ENCODE measurements at places on chromosomes 4 and X. TPM values are rescaled to one million over a fixed set of nuclear protein-coding genes. Genes with fewer than 3 reads are reported as not detected.

DNA sequence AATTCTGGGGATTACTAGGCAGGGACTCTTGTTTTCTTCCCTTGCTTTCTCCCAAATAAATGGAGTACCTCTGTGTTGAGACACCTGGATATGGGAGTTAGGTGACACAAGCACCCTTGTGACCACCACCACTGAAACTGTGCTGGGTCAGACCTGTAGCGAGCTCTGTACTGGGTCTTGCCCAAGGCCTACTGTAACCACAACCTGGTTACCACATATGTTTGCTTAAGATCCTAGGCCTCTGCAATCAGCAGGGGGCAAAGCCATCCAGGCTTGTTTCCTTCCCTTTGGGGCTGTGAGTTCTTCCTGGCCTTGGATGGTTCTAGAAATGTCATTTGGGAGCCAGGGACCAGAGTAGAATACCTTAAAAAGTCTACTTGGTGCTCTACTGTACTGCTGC, 49.4 kb downstream of the LPAR4 start:
- no peak for DNase-seq

- DNase-seq: no peak
These were observed 43.2 kb downstream of the GALNT7 start for GRCh38 chr4:173211838-173212237.

GRCh38 chr4:74733756-74734155, 60.6 kb downstream of the BTC start:
- no peak for DNase-seq

DNA sequence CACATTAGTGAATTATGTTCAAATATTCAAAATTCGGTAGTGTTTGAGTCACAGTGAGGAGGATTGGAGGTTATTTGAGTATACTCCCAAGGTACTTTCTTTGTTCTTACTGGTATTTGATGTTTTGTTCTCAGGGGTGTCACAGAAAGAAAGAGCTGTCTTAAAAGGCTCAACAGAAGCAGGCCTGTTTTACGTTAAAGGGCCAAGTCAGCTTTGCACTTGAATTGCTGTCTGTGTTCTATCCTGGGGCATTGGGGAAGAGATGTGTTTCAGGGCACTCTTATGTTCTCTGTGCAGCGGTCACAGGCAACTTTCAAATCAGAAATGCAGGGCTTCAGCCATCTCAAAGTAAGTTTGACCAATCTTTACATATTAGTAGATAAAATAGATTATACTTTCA, 1113.1 kb upstream of the LCORL start:
- no peak for DNase-seq

FAM236C gene
- total RNA-seq: not detected

TNMD gene
- 2.2 TPM for total RNA-seq

DNA sequence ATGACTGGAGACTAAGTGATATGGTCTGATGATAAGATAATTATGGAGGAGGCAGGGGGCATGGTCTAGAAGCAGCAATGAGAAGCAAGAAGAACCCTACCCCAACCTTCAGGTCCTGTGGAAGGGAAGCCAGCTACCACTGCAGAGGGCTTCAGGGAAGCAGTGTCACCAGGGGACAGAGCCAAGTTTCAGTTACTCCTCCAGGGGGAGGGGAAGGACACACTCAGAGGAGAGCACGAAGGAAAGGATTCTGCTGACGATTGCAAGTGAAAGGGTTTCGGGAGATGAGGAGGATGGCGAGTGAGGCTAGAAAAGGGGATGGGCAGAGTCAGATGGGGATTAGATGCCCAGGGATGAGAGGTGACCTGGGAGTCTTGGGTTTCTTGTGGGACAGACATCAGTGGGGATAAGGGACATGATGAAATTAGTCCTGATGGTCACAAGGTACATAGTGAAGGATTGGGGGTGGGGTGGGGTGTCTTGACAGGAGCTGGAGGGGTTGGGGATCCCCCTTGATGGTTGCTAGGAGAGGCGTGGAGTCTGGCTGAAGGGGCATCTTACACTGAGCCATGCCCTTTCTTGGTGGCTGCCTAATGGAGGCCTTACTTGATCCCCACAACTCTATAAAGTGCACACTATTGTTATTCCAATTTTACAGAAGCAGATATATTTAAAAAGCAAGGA, 45.4 kb downstream of the TIGD4 start:
- DNase-seq: no peak

DNA sequence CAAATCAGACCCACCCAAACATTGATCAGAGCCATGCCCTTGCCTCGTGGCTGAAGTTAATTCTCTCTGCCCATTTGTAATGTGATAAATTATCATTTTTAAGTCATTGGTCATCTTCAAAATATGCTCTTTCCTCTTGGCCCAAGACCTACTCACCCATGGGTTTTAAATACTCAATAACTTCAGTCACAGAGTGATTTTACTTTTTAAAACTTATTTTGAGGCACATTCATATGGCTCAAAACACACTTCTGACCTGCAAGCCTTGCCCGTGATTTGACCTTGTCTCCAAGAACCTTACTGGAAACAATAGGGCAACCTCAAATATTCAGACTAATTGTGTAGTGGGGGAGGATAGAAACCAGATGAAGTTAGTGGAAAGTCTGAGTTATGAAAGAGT, 176.2 kb upstream of the LNX1 start:
- DNase-seq: no peak

DNA sequence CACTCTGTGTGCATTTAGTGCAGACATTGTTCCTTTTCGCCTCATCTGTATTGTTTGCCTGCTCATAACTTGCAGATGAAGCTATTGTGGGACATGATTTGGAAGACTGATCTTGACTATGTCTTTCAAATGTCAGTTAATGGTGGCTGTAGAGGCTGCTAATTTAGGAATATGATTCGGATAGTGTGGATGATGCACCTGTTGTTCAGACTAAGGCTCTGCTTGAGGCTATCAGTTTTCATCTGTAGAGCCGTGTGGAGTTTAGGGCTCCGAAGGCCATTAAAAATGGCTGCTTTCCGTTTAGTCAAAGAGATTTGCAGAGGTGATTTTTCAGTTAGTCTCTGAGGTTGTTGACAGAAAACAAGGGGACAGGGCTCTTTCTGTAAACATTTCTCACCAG, 102.0 kb downstream of the GBA3 start:
- no peak for DNase-seq

MAML3 gene
- 23.8 TPM for total RNA-seq

DNA sequence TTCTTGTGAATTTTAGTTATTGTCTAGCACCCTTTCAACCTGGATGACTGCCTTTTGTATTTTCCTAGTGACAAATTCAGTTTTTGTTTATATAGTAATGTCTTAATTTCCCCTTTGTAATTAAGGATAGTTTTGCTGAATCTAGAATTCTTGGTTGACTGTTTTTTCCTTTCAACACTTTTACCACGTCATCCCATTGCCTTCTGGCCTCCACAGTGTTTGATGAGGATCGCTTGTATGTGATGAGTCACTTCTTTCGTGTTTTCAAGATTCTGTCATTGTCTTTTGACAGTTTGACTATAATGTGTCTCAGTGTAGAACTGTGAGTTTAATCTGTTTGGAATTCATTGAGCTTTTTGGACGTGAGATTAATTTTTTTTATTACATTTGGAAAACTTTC, 30.1 kb downstream of the KDM6A start:
- no peak for DNase-seq

GRCh38 chr4:55087009-55087912, 38.1 kb downstream of the KDR start:
- no peak for DNase-seq

DNA sequence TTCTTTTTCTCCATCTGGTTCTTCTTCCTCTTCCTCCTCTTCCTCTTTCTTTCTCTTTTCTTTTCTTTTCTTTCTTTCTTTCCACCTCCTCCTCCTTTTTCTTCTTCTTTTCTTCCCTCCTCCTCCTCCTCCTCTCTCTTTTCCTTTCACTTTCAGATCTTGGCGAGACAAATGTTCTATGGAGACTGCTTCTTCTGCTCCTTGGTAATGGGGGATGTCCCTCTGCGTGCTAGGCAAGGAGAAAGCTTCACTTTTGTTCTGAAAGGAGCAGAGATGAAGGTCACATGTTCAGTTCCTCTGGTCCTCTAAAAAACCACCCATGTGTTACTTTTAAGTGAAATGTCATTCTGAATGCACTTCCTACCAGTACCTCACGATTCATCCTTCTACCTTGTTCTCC, 33.2 kb downstream of the NBDY start:
- DNase-seq: no peak

- no peak for DNase-seq
These were observed 419.6 kb upstream of the RASGEF1B start for GRCh38 chr4:81891005-81891996.

Data from ovary (tissue), 10 donors.